Thymus (tissue), 14 donors: ENCODE measurements at places on chromosomes 11 and 22.
A peak's percentile ranks its signal among the peaks of the same experiment; 100 is the strongest.

DNA sequence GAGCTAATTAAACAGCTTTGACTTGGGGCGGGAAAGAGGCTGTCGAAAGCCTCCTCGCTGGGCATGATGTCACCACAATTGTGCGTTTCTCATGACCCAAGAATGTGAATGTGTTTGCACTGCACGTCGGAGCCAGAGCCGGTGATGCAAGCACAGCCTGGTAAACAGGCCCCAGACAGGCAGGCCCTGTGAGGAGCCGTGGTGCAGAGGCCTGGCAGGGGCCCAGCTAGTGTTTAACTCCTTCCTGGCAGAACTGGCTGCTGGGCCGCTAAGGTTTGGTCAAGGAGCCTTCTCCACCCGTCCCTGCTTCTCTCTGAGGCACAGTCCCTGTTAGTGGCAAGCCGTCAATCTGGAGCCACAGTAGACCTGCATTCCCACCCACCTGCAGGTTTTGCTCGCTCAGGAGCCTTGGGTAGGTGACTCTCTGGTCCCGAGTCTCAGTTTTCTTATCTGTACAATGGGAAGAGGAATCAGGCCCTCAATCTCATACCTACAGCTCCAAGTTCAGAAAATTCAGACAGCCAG, 25.4 kb upstream of the SMTN start:
- DNase-seq = no peak

GRCh38 chr11:8329847-8330361, 66.2 kb upstream of the LMO1 start:
- no peak for DNase-seq

GRCh38 chr11:68418648-68419047, 41.9 kb upstream of the PPP6R3 start:
- no peak for DNase-seq

DNA sequence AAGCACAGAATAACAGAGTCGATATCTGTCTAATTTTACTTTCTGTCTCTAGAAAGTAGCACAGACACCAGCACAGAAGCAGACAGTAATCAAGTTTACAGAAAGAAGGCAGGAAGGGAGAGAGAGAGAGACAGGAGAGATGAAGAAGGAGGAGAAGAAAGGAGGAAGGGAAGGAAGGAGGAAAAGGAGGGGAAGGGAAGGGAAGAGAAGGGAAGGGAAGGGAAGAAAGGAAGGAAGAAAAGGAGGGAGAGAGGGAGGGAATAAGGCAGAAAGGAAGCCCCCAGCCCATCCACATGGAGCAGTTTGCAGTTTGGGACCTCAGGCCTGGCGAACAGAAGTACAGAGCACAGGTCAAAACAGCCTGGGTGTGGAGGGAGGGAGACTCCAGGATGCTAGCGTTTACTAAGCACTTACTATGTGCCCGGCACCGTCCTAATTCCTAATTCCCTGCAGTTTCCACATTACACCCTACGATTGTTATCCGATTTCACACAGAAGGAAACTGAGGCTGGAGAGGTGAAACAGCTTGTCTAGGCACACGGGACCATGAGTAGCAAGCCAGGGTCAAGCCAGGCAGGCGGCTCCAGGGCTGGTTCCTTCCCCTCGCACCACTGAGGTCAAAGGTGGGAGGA, 46.0 kb upstream of the WNT7B start:
- no peak for DNase-seq

DNA sequence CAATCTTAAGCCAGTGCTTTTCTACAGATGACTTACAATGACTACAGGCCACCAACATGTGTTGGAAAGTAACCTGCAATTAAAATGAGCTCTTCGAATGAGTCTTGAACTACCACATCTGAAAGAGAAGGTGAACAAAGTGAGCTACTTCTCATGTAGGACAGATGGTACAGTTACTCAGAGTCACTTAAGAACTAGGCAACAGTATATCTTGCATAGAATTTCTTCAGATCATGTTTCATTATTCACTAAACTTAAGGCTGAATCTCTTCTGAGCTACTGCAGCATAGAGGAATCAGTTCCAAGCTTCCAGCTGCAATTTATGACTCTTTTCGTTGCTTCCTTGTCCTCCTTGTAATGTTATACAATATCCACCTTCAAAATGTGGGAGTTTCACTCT, 270.9 kb downstream of the TTC28 start:
- no peak for DNase-seq

DNA sequence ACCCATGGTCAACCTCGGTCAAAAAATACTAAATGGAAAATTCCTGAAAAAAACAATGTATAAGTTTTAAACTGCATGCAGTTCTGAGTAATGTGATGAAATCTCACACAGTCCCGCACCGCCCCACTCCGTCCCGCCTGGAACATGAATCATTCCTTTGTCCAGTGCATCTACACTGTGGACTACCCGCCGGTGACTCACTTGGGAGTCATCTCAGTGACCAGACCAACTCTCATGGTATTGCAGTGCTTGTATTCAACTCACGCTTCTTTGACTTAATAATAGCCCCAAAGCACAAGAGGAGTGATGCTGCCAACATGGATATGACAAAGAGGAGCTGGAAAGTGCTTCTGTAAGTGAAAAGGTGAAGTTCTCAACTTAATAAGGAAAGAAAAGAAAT, 48.8 kb downstream of the ARHGAP32 start:
- DNase-seq = no peak

- DNase-seq = peak; percentile 88
Observed at GRCh38 chr22:36435516-36436415, 45.7 kb downstream of the TXN2 start.

DNA sequence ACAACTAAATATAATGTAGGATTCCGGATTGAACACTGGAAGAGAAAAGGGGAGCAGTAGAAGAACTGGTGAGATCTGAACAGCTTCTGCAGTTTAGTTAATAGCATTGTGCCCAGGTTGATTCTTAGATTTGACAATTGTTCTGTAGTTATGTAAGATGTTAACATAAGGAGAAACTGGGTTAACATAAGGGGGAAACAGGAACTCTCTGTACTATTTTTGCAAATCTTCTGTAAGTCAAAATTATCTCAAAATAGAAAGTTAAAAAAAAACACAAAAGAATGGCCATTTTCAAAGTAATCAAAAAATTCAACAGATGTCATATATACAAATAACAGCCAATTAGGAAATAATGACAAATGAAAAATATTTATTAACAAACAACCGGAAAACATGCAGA, 18.7 kb upstream of the LRP5 start:
- DNase-seq = no peak
